Choroid plexus epithelial cell (primary cell): ENCODE measurements at places on chromosomes 16 and 17.

DNA sequence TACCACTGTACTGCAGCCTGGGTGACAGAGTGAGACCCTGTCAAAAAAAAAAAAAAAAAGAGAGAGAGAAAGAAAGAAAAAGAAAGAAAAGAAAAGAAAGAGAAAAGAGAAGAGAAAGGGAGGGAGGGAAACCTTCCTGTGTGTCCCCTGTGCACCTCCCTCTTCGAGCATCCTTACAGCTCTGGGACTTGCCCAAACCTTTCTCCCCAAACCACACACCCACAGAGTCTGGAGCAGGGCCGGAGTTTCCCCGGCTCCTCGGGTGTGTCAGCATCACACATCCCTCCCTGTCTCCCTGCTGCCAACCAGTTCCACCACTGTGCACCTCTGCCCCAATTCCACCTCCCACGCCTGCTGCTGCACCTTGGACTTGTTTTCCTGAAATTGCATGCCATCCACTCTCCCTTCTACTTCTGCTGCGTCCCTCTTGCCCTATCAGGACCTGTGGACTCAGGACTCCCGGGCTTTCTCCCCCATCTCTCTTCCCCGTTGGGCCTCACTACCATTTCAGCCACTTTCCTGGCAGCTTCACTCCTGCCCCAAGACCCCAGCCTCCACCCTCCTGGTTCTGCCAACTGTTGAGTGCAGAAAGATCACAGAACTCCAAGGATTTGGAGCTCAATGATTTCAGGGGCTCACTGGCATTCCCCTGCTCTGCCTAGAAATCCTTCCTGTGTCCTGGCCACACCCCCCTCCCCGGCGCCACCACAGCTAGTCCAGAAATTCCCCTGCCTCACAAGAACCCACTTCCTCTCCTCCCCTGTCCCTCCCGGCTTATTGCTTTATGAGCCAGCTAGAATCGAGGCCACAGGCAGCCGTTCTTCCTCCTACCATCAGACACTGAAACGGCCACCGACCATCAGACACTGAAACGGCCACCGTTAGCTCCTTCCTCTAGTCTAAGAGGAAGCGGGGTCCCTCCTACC is 3.7 kb upstream of the CDK3 start:
- peak; percentile 53 for DNase-seq

GRCh38 chr16:11140867-11141266 is 115.1 kb downstream of the SOCS1 start:
- no peak for DNase-seq

- DNase-seq: peak; percentile 5
Measured at GRCh38 chr17:68600931-68601564, at the start of gene FAM20A. Gene FAM20A (minus strand): TSS chr17:68601367. CDS start chr17:68600666, 701 bp downstream.

- DNase-seq: no peak
Measured at GRCh38 chr16:47990676-47991075, 165.1 kb downstream of the ABCC12 start.

- no peak for DNase-seq
Measured at GRCh38 chr17:77901481-77901880, 57.0 kb upstream of the TNRC6C start.

DNA sequence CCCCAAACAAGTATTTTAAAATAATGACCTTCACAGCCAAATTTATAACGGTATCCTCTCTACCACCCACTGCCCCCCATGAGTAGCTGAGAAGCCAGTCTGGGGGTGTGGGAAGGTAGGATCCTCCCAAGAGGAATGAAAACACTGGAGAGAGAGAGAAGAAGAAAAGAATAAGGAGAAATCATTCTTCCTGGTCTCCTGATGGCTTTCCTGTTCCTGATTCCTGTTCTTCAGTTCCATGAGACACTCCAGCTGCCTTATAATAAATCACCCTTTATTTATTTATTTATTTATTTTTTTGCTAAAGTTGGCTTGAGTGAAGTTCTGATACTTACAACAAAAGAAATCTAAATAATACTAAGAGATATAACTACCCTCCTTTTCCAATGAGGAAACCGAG is 56.4 kb upstream of the FAM20A start:
- DNase-seq: no peak
